ENCODE measurements at places on chromosomes 2 and 18. TPM values are rescaled to one million over a fixed set of nuclear protein-coding genes. Genes with fewer than 3 reads are reported as not detected.

Gene TPO
- polyA plus RNA-seq, result not detected

Gene UPP2
- not detected for polyA plus RNA-seq

Gene SIX2
- not detected for polyA plus RNA-seq

Gene CCDC85A
- 0.15 TPM for polyA plus RNA-seq

Gene UGT1A5
- polyA plus RNA-seq, result not detected

DNA sequence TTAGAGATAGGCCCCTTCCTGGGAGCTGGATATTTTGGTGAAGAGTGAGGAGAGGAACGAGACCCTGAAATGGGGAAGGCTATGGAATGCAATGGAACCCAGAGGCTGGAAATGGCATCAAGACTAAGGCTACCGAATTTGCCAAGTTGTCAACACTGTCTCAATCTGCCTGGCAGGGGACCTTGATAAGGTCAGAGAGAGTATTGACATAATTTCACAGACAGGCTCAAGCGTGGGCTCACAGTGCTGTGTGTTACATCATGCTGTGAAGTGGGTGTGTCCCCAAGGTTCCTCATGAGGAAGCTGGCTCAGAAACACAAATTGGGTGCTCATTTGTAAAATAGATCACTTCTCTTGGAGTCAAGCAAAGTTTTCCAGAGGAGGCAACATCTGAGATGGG, 51.8 kb upstream of the CYRIA start:
- DNase-seq, result peak; percentile 47
- H3K4me3 ChIP-seq, result no peak overlapping the region
- peaks cover 54% of the 10 kb centered on the region for H3K4me1 ChIP-seq
- H3K36me3 ChIP-seq, result no peaks in the 10 kb centered on the region
- H3K27me3 ChIP-seq, result no peaks in the 10 kb centered on the region

DNA sequence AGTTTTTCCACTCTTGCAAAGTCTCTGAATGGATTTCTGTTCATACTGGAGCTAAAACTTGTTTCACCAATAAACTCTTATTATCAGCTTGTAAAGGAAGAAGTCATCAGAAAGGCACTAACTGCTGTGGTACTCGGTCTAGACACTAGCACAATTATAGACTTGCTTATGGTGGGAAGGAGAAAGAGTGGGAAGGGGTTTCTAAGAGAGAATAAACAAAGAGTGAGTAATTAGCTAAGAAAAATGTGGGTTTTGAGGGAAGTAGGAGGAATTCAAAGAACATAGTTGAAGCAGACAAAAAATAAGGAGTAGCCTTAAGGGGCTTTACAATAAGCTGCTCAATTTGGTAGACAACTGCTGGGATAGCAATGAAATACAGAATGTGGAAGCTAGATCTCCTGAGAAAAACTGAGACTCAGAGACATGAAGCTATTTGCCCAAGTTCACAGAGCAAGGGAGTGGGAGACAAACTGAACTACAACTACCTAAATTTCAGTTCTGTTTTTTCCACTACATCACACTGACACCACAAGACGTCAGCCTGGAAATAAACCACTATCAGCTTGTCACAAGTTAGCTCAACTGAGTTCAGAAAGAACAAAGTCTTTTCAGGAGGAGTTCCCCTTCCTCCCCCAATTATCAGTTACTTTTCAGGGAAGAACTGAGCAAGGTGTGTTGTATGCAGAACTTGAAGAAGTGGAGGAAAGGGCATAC, 59.7 kb downstream of the MAP4K3 start:
- peak overlapping the region; percentile 42 for H3K27ac ChIP-seq
- no peak overlapping the region for H3K4me3 ChIP-seq
- no peaks in the 10 kb centered on the region for H3K36me3 ChIP-seq
- DNase-seq, result peak; percentile 87
- no peaks in the 10 kb centered on the region for H3K27me3 ChIP-seq
- H3K4me1 ChIP-seq, result peaks cover 9% of the 10 kb centered on the region

DNA sequence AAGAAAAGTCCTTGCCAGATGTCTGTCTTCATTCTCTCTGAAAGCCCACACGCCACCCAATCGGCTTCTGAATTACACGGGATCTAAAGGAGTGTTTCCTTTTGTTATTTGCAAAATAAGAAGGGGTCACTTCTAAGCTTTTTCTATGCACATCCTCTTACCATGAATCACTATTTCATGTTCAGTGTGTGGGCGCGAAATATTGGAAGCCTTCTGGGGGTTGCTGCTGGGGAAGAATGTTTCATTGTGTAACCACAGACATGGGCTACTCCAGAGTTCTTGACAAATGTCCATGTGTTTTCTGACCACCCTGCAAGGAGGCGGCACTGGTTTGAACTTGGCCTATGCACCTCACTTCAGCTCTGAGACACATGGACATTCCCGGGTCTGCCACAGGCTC, 133.6 kb upstream of the APCDD1 start:
- no peak overlapping the region for H3K27ac ChIP-seq
- H3K4me3 ChIP-seq, result no peak overlapping the region
- no peaks in the 10 kb centered on the region for H3K36me3 ChIP-seq
- no peak for DNase-seq

- no peak for DNase-seq
- no peaks in the 10 kb centered on the region for H3K36me3 ChIP-seq
- no peak overlapping the region for H3K4me3 ChIP-seq
These were observed 13.8 kb upstream of the DES start for GRCh38 chr2:219404291-219404910.

All from B cell (primary cell).